ENCODE measurements at places on chromosomes 12 and 14. TPM values are rescaled to one million over a fixed set of nuclear protein-coding genes. Genes with fewer than 3 reads are reported as not detected.

DNA sequence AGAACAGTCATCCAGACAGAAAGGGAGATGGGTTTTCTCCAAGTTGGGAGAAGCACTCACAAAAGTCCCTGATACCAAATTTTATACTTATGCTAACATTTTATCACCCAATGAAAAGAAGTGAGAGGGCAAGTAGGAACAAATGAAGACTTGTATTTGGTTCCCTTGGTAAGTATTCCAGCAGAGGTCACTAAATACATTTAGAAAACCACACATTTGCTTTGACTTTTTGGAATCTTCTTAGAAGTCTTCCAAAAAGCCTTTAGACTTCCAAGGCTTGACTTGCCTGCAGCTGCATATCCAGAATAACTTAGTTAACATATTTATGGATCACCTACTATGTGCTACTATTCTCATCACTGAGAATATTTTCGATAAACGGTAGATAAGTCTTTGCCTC is 3.1 kb upstream of the GYS2 start:
- H3K4me3 ChIP-seq = no peak overlapping the region
- H3K36me3 ChIP-seq = no peaks in the 10 kb centered on the region
- no peak overlapping the region for H3K27ac ChIP-seq
- peak; percentile 26 for DNase-seq
- H3K4me1 ChIP-seq = no peaks in the 10 kb centered on the region

GRCh38 chr12:75766263-75767160 is 255.1 kb upstream of the KRR1 start:
- no peaks in the 10 kb centered on the region for H3K27me3 ChIP-seq
- H3K36me3 ChIP-seq = no peaks in the 10 kb centered on the region
- peaks cover 11% of the 10 kb centered on the region for H3K4me1 ChIP-seq

DNA sequence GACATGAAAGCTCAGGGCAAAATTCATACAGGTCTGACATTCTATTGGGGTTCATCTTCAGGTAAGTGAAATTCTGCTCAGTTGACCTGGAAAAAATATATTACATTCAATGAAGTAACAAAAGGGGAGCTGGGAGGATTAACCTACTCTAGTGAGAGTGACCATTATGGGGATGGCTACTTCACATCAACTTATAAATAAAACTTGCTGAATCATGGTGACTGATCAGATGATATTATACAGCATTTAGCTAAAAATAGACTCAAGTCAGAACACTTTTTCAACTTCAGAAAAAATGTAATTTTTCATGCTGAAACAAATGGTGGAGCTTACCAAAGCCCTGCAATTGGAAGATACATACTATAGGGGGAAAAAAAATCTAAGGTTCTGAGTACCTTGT is 800.2 kb downstream of the FSCB start:
- peak; percentile 1 for DNase-seq
- no peaks in the 10 kb centered on the region for H3K4me1 ChIP-seq
- H3K27me3 ChIP-seq = no peaks in the 10 kb centered on the region
- no peak overlapping the region for H3K27ac ChIP-seq
- no peak overlapping the region for H3K4me3 ChIP-seq

GRCh38 chr12:64733857-64734256 is 25.3 kb downstream of the GNS start:
- peaks cover 23% of the 10 kb centered on the region for H3K4me1 ChIP-seq
- H3K27me3 ChIP-seq = no peaks in the 10 kb centered on the region
- DNase-seq = peak; percentile 99

DNA sequence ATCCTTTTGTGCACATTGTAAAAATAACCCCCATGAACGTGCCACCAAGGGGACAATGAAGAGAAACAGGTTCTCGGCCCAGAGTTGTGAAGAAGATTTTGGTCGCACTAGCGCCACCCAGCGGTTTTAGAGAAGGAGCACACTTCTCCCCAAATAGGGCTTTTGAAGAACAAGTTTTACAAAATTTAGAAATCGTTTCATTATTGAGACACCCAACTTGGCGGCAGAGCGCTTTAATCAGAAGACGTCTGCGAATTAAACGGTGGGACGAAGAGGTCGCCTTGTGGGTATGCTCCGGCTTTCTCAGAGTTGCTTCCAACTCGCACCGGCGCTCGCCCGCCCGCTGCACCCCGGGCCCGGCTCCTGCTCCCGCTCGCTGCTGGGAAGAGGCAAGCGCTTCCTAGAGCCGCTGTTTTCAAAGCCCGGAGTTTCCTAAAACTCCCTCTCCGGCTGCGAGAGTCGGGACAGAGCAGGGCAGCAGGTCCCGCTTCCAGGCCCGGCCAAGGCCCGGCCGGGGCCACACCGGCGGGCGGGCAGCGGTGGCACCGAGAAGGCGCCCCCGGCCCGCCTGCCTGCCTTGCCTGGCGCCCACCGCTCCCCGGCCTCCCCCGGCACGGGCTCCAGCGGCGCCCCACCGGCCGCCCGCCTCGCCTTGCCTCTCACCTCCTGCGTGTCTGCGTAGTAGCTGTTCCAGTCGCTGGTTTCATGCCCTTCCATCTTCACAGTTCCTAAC is 645 bp downstream of the FOXA1 start:
- peaks cover 7% of the 10 kb centered on the region for H3K4me1 ChIP-seq
- peak; percentile 94 for DNase-seq
- peak overlapping the region; percentile 84 for H3K4me3 ChIP-seq
- H3K36me3 ChIP-seq = peaks cover 6% of the 10 kb centered on the region

LALBA gene
- not detected for total RNA-seq

TMEM63C gene
- 5.1 TPM for total RNA-seq

CELA1 gene
- not detected for total RNA-seq

DNA sequence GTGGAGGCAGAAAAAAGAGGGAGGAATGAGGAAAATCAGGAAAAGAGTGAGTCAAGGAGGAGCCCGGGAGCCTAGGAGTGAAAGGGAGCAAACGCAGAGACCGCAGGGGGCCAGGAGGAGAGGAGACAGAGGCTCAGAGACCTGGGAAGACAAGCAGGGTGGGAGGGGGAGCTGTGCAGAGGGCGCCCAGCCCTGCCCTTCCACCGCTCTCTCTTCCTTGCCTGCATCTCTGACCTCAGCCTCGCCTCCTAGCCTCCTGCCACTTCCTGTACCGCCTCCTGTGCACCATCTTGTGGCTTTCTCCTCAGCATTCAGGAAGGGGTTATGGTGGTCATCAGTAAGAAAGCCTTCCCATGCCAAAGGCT is 1.3 kb downstream of the CLSTN3 start:
- H3K27me3 ChIP-seq = no peaks in the 10 kb centered on the region
- H3K27ac ChIP-seq = no peak overlapping the region
- no peak for DNase-seq
- peak overlapping the region; percentile 72 for H3K4me3 ChIP-seq

GRCh38 chr14:28344381-28344780 is 422.2 kb upstream of the FOXG1 start:
- no peak overlapping the region for H3K4me3 ChIP-seq
- H3K4me1 ChIP-seq = peaks cover 4% of the 10 kb centered on the region
- no peaks in the 10 kb centered on the region for H3K27me3 ChIP-seq

OTOGL gene
- not detected for total RNA-seq

- H3K4me3 ChIP-seq = no peak overlapping the region
- DNase-seq = no peak
- H3K4me1 ChIP-seq = no peaks in the 10 kb centered on the region
- H3K36me3 ChIP-seq = no peaks in the 10 kb centered on the region
- no peaks in the 10 kb centered on the region for H3K27me3 ChIP-seq
- no peak overlapping the region for H3K27ac ChIP-seq
Observed at GRCh38 chr14:82661258-82661657, 1127.6 kb upstream of the SEL1L start.

- H3K27ac ChIP-seq = peak overlapping the region; percentile 95
- H3K4me1 ChIP-seq = peaks cover 14% of the 10 kb centered on the region
- H3K36me3 ChIP-seq = peaks cover 52% of the 10 kb centered on the region
- DNase-seq = no peak
- peak overlapping the region; percentile 96 for H3K4me3 ChIP-seq
- H3K27me3 ChIP-seq = no peaks in the 10 kb centered on the region
Observed at GRCh38 chr14:77457115-77457521, 283 bp downstream of the VIPAS39 start.

HOXC5 gene
- total RNA-seq = not detected

Measured in MCF 10A (cell line).